HT1080 (cell line): ENCODE measurements at places on chromosomes 16 and 17.

DNA sequence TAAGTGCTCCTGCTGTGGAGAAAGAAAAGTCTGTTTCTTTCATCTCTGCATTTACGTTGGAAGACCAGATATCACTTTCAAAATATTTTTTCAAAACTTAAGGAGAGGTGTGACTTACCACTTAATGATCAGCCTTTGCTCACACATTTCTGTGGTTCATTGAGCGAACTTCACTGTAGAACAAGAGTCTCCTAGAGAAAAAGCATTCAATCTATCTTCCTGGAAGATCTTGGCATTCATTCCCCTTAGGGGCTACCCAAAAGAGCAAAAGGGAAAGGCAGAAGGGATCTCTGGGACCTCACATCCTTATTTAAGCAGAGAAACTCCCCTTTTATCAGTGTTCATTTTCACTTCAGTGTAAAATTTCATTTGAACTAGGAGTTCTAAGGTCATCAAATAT, 61.2 kb downstream of the HS3ST3A1 start:
- no peak for DNase-seq

DNA sequence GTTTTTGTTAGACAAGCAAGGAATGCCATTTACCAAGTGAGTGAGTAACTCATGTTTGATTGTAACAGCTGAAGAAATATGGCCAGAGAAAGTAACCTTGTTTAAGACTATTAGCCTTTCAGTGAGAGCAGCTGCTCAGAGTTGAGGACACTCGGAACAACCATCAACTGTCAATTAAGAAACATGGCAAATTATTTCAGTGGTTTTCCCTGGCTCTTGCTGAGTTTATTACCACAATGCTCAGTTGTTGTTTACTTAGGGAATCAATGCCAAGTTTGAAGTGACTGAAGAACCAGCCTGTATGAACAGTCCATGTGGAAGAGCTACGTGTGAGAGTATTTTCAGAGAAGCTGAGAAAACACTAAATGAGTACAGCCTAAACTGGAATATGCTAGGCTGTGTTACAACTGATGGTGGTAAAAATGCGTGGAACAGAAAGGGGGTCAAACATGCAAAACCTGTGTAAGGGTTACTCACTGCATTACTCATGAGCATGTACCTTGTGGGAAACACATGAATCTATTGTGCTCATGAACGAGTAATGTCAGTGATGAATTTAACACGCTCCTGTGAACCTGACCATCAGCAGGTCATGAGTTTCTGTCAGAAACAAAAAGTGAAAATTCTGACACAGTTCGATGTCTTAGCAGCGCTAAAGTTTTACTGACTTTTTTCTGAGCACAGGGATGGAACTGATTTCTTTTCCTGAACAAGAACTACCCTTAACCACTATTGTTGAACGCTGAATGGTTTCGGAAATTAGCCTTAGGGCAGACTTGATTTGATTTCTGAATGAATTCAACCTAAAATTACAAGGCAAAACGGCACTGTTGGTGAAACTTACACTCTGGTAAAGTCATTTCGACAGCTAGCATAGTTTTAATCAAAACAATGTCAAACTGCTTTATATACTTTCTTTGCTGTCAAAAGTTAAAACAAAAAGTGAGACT, 33.5 kb downstream of the GNA13 start:
- peak; percentile 79 for DNase-seq

DNA sequence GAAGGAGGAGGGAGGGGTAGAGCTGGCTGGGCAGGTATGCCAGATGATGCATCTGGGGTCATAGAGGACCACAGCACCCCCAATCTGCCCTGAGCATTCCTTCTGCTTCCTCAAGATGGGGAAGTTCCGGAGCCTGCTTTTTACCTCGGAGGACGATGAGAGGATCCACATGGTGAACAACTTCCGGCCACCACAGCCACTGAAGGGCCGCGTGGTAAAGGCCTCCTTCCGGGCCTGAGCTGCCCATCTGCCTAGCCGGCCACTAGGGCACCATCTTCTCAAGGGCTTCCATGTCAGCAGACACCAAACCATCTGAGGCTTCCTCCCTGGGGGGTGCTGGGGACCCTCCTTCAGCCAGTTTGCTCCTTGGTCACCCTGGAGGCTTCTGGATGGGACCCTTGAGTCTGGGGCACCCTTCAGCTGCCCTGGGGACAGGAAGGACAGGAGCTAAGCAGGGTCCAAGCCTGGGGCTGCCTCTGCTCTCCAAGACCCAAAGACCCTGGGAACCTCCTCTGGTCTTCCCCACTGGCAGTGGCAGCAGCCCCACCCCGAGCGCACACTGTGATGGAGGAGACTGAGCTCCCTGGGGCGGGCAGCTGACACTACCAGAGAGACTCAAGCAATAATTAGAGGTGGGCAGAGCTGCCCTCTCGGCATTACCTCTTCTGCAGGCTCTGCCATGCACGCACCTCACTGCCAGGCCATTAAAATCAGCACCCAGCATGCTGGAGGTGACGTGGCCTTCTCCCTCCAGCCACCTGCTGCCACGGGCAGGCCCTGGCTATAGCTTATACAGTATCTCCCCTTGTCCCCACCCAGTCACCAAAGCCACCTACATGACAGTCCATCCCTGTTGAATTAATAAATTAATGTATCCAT, 9.3 kb downstream of the CA7 start:
- DNase-seq = no peak

DNA sequence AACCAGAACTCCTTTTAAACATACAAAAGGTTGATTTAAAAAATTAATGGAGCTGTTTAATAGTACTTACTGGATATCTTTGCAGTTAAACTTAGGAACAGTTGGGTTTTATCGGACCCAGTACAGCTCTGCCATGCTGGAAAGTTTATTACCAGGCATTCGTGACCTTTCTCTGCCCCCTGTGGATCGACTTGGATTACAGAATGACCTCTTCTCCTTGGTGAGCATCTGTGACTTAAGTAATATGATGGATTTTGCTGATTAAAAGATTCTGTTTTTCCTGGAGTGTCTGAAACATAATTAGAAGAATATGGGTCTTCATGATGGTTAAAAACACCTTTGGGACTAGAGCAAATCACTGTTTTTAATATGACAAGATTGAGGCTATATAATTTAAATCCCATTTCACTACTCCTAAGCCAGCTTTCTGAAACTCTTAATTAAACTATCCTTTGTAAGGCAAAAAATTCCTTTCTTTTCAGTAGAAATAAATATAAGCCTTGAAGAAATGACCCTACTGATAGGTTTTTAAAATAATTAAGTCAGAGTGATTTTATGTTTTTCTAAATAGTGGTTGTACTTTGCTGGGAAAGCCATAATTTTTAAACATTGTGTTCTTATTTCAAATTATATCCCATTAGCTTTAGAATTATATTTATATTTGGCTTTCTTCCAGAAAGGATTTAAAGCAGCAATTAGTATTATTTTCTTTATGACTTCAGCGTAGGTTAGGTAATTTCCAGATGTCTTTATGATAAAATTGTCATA, 45.7 kb upstream of the KPNB1 start:
- DNase-seq = no peak

DNA sequence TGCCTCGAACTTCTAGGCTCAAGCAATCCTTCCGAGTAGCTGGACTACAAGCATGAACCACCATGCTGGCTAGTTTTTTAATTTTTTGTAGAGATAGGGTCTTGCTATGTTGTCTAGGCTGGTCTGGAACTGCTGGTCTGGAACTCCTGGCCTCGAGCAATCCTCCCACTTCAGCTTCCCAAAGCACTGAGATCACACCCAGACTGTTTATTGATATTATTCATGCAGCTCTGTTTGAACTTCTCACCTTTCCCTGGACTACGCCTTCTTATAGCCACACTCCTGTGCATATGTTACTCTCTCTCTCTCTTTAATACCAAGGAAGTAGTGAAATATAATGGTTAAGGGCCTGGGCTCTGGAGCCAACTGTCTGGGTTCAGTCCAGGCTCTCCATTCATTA, 4.6 kb downstream of the COG7 start:
- no peak for DNase-seq
